NCI-H1105 (cell line): ENCODE measurements at places on chromosomes 2 and 18.

DNA sequence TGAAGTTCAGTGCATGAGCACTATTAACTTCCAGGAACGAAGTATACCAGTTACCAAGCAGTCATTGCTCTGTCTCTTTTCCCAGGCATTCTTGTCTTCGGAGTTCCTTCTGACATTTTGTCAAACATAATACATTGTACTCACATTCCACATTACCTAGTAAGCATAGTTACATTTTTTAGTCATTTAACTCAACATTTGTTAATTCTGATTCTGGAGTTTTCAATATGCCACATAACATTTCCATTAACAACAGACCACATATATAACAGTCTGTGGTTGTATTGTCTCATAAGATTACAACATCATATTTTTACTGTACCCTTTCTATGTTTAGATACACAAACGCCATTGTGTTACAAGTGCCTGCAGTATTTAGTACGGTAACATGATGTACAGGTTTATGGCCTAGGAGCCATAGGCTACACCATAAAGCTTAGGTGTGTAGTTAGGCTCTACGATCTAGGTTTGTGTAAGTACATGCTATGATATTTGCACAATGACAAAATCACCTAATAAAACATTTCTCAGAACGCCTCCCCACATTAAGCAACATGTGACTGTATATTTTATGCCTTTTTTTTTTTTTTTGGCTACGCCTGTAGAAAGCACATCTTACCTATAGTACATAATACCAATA lies 187.1 kb downstream of the DYM start:
- no peak for DNase-seq

DNA sequence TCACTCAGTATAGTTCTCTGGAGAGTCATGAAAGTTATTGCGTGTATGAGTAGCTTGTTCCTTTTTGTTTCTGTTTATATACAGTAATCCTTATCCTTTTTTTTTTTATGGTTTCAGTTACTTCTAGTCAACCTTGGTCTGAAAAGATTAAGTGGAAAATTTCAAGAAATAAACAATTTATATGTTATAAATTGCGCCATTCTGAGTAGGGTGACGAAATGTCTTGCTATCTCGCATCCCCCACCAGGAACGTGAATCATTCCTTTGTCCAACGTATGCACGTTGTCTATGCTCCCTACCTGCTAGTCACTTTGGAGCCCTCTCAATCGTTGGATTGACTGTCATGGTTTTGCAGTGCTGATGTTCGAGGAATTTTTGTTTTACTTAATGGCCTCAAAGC lies 60.4 kb downstream of the FAM117B start:
- no peak for DNase-seq

GRCh38 chr2:143575340-143575739 lies 446.1 kb downstream of the ARHGAP15 start:
- no peak for DNase-seq

DNA sequence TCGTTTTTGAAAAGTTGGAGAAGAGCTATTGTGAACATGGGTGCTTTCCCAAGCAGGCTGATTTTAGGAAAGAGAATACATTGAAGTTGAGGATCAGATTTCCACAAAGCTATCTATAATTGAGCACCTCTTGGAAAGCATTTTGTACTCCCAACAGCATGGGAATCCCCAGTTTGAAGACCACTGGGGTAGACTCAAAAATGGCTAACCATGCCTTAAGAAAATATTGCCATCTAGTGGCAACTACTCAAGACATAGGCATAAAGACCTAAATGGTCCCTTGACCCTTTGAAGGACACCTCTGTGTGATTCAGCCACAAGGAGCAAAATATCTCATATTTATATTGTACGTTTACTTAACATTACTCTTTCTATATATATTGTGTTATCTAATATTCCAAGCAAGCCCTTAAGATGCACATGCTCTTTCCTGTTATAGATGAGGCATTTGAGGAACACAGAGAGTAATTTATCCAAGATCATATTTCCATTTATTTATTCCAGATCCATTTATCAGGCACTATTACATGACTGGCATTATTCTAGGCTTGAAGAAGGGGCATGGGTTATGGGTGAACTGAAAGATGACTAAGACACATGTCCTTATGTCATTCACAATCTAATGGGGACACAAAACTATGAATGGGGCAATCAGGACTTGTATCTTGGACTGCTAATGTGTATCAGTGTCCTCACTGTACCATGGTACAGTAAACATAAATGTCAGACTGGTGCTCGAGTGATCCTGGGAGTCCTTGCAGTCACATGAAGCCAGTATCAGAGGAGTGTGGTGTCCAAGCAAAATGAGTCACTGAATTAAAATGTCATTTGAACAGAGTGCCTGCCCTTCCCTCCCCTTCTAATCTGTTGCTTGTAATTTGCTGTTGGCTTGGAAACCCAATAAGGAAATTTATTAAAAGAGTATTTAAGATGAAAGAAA lies 121.0 kb upstream of the XPO1 start:
- peak; percentile 2 for DNase-seq

DNA sequence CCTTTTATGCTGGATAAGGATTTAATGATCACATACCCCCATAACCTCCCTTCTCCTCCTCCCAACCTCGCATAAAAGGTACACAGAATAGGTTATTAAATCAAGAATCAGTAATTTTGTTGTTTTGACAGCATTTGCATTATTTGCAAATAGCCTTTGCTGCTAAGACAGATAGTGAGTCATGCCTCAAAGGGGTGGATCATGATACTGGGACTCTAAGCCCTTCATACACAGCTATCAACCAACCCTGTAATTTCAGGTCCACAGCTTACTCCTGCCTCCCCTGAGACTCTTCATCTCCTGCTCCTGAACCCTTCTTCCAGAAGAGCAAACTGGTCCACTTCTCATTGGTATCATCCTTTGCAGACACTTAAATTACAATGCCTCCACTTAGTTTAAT lies 73.8 kb upstream of the KLHL29 start:
- DNase-seq = no peak

GRCh38 chr2:64939332-64939917 lies 49.8 kb upstream of the SLC1A4 start:
- no peak for DNase-seq

GRCh38 chr2:181810823-181811695 lies 80.5 kb upstream of the ITPRID2 start:
- DNase-seq = peak; percentile 45

GRCh38 chr18:44130376-44130942 lies 550.2 kb upstream of the SETBP1 start:
- DNase-seq = peak; percentile 79

GRCh38 chr2:193476171-193476800 lies 1281.6 kb upstream of the TMEFF2 start:
- DNase-seq = no peak

DNA sequence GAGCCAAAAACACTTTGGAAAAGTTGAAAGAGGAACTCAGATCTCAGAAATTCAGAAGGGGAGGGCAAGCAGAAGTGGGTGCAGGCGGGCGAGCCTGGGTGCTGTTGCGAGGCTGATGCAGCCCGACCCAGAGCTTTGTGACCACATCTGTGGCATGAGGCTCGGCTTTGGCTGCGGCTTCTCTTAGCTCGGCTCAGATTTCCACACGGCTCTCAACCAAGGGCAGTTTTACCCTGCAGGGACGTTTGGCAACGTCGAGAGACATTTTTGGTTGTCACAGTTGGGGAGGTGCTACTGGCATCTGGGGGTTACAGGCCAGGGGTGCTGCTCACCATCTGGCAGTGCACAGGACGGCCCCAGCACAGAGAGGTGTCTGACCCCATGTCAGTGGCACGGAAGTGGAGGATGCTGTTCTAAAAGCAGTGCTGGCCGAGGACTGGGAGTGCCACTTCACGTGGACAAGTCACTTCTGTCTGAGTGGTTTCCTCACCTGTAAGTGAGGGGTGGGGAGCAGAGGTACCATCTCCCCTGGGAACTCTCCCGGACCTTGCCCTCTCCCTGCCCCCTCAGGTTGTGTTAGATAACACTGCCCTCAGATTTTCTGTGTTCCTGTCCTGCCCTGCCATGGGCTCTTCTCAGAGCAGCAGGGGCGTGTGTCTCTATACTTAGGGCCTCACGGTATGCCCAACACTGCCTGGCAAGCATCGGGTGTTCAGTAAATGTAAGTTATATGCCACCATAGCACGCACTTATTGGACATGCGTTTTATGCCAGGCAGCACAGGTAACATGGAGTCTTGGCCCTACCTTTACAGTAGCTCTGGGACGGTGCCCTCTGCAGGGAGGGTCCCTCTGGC lies 48.7 kb upstream of the FAHD2A start:
- DNase-seq = no peak

DNA sequence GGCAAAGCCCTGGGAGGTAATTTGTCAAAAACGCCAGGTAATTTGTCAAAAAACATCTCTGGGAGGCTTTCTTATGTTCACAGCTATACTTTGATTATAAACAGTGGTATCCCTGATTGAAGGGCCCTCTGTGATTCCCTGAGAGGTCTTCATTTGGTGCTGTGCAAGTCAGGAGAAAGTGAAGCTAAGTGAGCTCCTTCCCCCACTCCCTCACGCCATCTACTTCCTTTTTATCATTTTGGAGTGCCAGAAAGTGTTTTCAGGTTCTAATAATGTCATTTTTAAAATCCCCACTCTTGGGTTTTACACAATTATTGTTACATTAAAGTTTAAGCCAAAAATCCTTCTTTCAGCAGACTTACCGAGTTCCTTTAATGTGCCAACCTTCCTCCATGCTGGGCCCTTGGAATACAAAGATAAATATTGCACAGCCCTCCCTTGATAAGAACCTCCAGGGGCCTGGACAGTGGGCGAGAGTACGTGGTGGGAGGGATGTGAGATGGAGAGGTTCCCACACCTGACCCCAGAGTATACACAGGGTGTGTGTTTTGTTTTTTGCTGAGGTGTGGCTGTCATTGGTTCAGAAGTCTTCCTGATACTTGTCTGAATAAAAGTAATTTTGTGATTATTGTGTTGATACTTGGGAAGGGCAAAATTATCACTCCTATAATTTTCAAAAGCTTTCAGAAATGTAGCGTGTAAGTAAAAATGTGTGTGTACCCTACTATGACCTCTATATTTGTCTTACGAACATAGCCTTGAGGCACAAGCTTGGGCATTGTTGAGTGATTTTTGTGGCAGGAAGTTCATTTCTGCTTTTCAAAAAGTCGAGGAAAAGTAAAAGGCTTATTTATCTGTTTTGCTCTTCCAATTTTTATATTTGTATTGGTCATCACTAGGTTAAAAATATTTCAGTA lies 8.2 kb downstream of the MAPRE2 start:
- no peak for DNase-seq

DNA sequence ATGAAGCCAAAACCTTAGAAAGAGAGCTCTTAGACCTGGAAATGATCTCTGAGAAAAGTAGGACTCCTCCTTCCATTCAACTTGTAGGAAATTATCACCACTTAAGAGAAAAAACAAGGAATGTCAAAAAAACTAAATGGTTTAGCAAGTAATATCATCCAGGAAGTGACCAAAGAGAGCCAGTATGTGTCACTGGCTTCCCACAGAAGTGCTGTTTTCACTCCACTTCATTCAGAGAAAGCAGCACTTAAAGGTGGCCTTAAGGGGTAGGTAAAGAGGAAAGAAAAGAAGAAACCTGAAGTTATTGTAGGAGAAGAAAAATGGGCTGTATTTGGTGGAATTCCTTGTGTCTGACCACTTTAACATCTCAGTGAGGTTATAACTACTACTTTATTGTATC lies 414.4 kb upstream of the ETAA1 start:
- DNase-seq = no peak

- DNase-seq = no peak
Observed at GRCh38 chr2:185695711-185696235, 42.8 kb upstream of the FSIP2 start.

DNA sequence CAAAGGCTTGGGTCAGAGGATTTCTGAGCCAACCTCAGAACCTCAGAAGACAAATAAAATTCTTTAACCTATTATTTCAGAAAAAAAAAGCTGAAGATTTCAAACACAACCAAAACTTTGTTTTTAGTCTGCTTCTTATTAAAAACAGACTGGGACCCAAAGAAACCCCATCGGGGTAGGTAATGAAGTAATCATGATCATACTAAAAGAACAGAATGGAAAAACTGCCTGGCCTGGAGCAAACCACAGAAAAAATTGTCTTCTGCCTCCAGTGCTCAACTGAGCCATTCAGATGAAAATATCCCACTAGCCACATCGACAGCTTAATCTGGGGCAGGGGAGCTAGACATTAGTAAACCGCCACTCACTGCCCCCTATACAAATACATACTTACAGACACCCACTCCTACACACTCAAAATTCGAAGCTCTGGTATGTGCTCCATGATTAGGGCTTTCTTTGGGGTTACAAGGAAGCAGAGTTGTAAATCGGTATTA lies 76.5 kb downstream of the SDC1 start:
- no peak for DNase-seq
